ENCODE measurements at places on chromosomes 5 and 9.

GRCh38 chr9:97039514-97039860 lies 545 bp upstream of the CTSV start:
- peaks cover 2% of the 10 kb centered on the region for H3K4me1 ChIP-seq
- H3K36me3 ChIP-seq = no peaks in the 10 kb centered on the region
- DNase-seq = no peak
- peak overlapping the region; percentile 78 for H3K4me3 ChIP-seq
- no peak overlapping the region for H3K27ac ChIP-seq

- no peak for DNase-seq
- no peaks in the 10 kb centered on the region for H3K27me3 ChIP-seq
- no peaks in the 10 kb centered on the region for H3K36me3 ChIP-seq
- no peak overlapping the region for H3K4me3 ChIP-seq
- no peak overlapping the region for H3K27ac ChIP-seq
Observed at GRCh38 chr9:133945314-133945975, 46.7 kb downstream of the VAV2 start.

DNA sequence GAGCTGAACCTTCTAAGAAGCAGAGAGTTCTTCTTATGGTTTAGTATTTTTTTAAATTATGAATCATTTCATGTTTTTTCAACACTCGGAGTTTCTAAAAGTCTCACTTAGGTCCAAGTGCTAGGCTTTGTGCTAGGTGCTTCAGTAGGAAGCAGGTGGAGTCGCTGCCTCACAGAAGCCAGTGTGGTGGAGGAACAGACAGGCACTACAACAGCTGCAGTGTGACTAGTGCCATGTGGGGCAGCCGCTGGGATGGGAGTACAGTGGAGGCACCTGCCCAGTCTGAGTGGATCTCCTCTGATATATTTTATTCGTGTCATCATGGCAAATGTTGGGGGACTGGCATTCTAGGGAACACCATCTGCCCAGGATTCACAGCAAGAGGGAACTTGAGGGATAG lies 15.3 kb downstream of the PCDHGC5 start:
- no peak overlapping the region for H3K4me3 ChIP-seq
- no peaks in the 10 kb centered on the region for H3K36me3 ChIP-seq
- no peak overlapping the region for H3K27ac ChIP-seq
- H3K27me3 ChIP-seq = no peaks in the 10 kb centered on the region
- DNase-seq = no peak

- no peak overlapping the region for H3K27ac ChIP-seq
- H3K27me3 ChIP-seq = peaks cover 35% of the 10 kb centered on the region
- no peak overlapping the region for H3K4me3 ChIP-seq
- DNase-seq = no peak
- H3K4me1 ChIP-seq = peaks cover 10% of the 10 kb centered on the region
Observed at GRCh38 chr5:168530621-168531150, 1.6 kb downstream of the FBLL1 start.

- no peaks in the 10 kb centered on the region for H3K36me3 ChIP-seq
- H3K4me3 ChIP-seq = no peak overlapping the region
- no peak for DNase-seq
- H3K27me3 ChIP-seq = peaks cover 3% of the 10 kb centered on the region
- no peak overlapping the region for H3K27ac ChIP-seq
- no peaks in the 10 kb centered on the region for H3K4me1 ChIP-seq
Observed at GRCh38 chr9:3827175-3827574, 301.4 kb upstream of the RFX3 start.

DNA sequence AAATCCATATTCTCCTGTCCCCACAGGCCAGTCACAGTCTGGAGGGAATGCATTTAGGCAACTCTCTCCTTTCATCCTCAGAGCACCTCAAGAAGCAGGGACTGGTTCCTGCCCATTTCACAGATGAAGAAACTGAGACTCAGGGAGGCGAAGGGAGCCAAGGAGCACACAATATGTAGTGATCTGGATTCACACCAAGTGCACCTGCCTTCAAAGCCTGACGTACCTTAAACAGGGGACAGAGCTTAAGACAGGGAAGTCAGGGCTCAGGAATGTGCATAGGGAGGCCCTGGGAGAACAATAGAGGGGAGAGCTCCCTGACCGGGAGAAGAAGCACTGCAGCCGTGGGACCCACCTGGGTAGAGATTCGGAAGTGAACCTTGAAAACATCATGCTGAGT lies 83.0 kb downstream of the GABBR2 start:
- DNase-seq = no peak
- no peaks in the 10 kb centered on the region for H3K4me1 ChIP-seq
- H3K36me3 ChIP-seq = no peaks in the 10 kb centered on the region
- no peak overlapping the region for H3K27ac ChIP-seq

Data from activated CD4-positive, alpha-beta memory T cell treated with anti-CD3 and anti-CD28 coated beads for 36 hours (primary cell).